ENCODE measurements at places on chromosomes 16 and 17.

DNA sequence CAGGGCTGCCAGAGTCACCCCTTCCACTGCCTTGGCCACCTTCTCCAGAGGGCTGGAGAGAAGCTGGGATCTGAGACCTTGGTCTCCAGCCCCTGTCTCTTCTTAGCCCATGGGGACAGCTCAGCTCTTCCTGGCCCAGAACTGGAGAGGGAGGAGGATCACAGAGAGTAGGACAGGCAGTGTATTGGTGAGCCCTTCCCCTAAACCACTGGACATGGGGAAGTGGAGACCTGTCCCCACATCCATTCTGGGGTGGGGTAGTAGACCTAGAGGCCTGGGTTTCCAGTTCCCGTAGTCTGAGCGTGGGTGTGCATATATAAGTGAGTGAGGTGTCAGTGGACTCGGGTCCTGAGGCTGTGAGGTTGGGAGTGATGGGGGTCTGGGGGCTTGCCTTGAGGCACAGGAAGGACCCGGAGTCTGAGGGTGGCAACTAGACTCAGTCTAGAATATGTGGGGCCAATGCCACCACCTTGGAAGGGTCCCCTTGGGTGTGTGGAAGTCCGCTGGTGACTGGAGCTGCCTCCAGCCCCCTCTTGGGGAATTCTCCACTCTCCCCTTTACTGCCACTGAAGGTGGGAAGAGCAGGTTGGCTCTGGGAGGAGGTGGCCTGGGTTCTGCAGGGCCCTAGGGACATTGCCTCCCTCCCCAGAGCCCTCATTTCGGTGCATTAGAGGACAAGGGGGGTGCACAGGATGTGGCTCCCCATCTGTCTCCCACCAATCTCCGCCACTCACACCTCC is 19.9 kb downstream of the GJD3 start:
- no peak for DNase-seq

DNA sequence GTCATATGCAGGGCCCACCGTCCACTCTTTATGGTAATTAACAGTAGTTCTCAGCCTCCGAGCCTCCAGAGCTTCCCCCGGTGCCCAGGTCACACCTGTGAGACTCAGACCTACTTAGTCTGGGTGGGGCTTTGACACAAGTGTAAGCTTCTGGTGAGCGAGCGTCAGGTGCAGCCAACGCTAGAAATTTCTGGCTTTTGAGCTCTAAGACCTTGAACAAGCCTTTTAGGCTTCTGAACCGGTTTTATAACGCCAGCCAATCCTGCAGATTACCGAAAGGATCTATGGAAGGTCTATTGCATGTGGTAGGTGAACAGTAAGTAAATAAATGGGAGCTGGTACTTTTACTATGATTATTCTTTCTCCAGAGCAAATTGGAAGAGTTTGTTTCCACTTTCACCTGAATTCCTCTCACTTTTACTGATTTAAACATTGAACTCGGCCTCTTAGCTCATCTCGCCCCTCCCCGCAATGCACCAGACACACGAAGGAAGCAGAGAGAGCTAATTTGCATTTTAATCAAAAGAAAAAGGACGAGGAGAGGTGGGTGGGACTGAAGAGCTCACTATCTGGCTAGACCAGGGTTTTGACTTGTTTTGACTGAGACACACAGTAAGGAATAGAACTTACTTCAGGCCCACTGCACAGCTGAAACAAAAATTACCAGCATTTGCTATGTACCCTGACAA is 47.1 kb downstream of the ABAT start:
- no peak for DNase-seq

GRCh38 chr17:62134397-62134796 is 69.3 kb upstream of the MED13 start:
- DNase-seq = no peak

DNA sequence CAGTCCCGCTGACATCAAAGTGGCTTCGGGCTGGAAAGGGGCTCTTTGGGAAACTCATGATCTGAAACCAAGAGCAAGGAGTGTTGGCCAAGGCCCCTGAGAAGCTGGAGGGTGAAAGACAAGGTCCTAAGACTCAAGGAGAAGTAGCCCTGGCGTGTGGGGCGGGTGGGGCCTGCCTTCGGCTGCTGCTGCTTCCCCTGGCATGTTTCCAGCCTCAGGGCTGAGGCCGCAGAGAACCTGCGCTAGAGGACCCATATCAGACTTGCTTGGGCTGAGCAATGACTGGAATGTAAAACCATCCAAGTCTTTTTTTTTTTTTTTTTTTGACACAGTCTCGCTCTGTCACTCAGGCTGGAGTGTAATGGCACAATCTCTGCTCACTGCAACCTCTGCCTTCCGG is 67.5 kb upstream of the GCSH start:
- no peak for DNase-seq

GRCh38 chr16:49516382-49517036 is 142.9 kb downstream of the C16orf78 start:
- no peak for DNase-seq

DNA sequence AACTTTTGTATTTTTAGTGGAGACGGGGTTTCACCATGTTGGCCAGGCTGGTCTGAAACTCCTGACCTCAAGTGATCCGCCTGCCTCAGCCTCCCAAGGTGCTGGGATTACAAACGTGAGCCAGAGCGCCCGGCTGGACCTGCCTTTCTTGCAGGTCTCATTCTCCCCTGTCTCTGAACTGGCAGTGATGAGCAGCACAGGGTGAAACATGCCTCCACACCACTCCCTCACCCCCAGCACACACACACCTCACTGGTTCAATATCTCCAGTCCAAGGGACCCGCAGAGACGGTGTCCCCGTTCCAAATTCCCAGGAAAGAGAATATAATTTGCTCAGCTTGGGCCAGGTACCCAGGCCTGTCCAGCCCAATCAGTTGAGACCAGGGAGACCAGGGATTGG is 23.3 kb downstream of the SLC5A11 start:
- DNase-seq = no peak

DNA sequence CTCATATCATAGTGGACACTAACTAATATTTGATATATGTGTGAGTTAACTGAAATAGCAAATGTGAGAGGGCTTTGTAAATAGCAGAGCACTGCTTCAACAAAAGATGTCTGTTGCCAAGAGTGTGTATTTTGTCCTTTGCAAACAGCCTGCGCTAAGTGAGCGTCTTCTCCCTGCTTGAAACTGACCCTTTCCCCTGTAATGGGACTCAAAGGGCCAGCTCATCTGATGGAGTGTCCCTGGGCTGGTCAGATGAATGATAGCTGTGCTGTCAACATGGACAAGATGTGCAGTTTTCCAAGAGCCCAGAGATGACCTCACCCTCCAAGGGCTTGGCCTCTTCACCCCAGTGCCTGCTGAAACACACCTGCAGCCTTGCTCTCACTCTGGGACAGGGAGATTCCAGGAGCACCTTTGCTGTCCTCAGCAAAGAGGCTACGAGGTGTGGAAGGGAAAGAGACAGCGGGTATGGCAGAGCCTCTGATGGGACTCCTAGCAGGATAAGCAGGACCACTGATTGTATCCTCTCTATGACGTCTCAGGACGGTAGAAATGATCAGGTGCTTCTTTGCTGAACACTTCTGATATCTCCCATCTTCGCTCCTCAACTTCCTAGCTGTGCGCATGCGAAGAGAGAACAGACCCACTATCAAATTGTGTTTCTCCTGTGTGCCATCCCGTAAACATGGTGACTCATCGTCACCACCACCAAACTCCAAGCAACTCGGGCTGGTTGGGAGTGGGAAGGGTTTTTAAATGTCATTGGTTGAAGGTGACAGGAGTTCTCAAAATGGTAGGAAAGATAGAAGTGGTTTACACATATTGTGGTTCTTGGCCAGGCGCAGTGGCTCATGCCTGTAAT is 35.8 kb upstream of the TBX2 start:
- DNase-seq = no peak

GRCh38 chr16:48188449-48189102 is 32.8 kb upstream of the ABCC12 start:
- no peak for DNase-seq

- DNase-seq = no peak
Measured at GRCh38 chr17:66450008-66450851, 147.8 kb downstream of the PRKCA start.

DNA sequence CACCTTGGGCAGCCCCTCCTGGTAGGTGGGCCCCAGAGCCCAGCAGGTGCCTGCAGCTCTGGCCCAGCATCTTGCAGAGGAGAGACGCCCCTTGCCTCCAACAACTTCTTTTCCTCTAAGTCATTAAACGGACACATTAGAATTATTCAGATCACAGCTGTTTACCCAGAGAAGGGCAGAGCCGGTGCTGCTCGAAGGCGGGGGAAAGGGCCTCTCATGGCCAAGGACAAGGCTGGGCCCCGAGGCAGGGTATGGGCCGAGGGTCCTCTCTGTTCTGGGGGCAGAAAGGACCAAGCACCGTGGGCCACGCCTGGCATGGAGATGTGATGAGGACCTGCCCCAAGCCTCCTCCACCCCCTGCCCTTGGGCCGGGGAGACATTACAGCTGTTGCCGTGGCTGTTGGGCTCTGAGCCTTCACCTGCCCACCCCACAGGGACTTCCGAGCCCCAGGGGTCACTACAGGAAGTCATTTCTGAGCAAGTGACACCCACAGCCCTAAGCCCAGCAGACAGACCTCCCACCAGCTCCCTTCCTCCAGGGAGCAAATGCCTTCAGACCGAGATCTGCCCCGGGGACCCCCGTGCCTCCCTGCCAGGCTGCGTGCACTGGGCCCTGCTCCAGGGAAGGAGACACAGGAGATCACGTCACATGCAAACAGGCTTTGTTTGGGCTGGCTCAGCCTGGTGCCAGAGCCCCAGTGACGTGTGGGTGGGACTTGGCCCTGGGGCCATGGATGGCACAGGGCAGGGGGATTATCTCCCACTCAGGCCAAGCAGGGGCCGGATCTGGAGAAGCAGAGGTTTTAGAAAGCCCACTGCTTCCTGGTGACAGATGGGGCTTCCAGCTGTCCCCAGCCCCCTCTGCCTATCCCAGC is 699 bp upstream of the PVALEF start:
- DNase-seq = no peak

DNA sequence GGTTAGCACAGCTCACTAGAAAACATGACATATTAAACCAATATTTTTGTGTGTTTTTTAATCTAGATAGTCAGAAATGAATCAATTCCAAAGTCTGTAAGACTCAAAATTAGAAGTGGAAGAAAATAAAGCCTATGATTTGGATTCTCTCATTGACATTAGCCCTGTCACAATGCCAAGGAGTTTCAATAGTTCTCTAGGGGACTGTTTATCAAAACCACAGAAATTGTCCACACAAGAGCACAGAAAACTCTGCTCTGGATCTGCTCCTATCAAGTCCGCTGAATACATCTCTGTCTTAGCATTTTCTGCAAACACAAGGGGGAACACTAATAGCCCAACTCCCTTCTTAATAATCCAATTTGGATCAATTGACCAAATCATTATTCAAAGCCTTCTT is 152.0 kb downstream of the HS3ST3B1 start:
- no peak for DNase-seq

DNA sequence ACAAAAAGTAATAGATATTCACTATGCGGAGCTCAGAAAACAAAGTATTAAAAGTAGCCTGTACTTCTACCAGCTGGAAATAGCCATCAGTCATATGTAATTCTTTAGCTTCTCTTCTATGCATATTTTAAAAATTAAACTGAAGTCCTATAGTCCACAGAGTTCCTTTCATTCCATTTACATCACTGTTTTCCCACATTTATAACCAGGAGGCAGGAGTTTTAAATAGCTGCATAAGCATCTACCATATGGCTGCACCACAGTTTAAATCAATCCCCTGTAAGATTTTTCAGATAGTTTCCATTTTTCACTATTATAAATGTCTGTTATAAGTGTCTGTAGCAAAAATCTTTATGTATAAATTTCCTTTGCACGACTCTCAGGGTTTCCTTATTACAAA is 45.1 kb downstream of the ZFHX3 start:
- no peak for DNase-seq

- no peak for DNase-seq
Measured at GRCh38 chr17:9037736-9038135, 16.4 kb downstream of the NTN1 start.

DNA sequence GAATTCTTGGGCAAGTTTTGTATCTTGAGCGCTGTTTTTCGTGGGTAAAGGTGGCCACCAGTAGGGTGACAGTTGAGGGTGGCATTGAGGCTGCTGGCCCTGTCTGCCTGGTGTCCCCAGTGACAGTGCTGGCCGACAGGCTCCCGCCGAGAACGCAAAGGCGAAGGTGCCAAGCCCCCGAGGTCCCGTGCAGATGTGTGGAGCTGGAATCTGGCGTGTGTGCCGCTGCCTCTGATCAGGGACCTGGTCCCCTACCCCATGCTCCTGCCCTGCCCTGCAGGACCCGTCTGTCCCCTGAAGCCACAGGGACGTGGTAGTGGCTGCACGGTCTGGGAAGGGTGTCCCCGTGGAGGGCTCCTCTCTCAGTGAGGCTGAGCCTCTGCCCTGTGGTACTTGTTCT is 3.5 kb downstream of the UBE2I start:
- DNase-seq = no peak

DNA sequence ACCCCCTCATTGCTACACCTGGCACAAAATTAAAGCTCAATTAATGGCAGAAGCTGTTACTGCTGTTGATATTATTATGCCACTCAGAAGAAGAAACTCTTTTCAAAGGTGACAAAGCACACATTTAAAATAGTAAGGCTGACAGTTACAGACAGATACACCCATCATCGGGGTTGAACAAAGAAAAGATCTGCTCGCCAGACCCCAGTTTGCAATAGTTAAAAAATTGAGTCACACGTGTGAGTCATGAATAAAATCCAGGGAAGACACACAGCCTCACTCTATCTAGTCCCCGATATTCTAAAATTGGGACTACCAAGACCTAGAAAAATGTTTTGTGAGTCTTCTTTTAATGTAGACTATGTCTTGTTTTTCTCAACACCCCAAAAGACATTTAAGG is 330.0 kb upstream of the SOX9 start:
- no peak for DNase-seq

GRCh38 chr17:61453566-61454380 is 1.6 kb downstream of the TBX4 start:
- no peak for DNase-seq

DNA sequence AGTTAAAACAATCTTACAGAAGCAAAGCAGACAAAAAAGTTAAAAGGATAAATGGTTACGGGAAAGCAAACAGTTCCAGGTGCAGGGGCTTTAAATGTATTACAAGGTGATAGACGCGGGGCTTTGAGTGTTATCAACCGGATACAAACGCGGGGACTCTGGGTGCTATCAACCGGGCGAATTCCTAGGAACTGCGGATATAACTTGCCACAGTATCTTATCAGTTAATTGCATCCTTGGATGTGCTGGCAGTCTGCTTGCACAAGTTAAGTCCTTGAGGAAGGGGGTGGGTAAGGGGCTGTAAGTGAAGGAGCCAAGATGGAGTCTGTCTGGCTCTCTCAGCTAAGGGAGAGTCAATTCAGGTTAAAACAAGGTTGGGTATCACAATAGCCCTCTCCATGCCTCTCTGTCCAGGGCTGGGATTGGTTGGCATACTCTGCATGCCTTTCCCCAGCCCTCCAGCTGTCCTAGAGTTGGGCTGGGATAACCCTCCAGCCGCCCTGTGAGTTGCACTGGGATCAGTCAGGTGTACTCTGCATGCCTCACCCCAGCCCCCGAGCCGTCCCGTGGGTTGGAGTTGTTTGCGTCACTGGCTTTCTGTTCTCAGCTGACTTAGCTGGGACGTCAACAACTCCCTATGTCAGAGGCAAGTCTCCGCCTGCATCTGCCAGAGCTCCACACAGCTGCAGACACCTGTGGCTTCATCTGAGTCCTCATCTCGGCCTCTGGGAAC is 40.9 kb downstream of the TMEM235 start:
- no peak for DNase-seq

Data from activated T-helper 2 cell treated with anti-CD3 and anti-CD28 coated beads, Interferon-gamma antibody, Interleukin-2, Interleukin-4, amounts not matched to agents 10 μg/mL and 5 μg/mL and 100 μg/mL, durations not matched to agents 14 hours and 24 hours and 36 hours (primary cell).